ENCODE measurements at places on chromosomes 12 and 14.
A peak's percentile ranks its signal among the peaks of the same experiment; 100 is the strongest.

GRCh38 chr12:122368361-122369073 lies 54.0 kb downstream of the CLIP1 start:
- DNase-seq, result peak; percentile 72

DNA sequence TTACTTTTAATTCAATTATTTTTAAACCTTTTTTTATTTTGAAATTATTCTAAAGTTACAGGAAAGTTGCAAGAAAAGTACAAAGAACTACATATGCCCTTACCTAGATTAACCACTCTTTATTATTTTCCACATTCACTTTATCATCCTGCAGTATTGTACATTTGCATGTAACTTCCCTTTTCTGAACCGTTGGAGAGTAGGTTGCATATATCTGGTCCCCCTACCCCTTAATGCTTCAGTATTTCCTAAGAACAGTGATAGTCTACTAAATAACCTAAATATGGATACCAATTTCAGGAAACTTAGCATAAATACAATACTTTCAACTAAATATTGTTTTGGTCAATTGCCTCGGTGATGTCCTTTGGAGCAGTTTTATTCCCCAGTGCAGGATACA lies 15.0 kb downstream of the G2E3 start:
- no peak for DNase-seq

GRCh38 chr12:116162071-116162470 lies 115.4 kb downstream of the MED13L start:
- no peak for DNase-seq

DNA sequence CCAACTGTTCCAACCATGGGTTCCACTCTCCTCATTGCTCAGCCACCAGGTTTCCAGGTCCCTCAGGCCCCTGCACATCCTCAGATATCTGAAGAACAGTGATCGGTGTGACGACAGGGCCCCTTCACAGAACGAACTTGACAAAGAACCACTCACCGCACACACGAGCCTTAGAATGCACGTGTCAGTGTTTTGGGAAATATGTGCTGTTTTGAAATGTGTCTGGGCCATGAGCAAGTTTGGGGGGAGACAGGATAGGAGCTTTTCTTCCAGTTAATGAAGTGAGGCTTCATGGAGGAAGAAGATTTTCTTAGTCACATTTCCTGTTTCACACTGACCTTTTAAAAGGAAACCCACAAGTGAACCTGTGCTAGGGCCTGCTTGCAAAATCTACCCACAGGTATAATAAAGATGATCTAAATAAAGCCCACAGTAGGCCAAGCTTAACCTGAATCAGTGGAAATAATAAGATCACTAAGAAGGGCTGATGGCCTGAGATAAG lies 58.6 kb downstream of the ZFP36L1 start:
- peak; percentile 21 for DNase-seq

DNA sequence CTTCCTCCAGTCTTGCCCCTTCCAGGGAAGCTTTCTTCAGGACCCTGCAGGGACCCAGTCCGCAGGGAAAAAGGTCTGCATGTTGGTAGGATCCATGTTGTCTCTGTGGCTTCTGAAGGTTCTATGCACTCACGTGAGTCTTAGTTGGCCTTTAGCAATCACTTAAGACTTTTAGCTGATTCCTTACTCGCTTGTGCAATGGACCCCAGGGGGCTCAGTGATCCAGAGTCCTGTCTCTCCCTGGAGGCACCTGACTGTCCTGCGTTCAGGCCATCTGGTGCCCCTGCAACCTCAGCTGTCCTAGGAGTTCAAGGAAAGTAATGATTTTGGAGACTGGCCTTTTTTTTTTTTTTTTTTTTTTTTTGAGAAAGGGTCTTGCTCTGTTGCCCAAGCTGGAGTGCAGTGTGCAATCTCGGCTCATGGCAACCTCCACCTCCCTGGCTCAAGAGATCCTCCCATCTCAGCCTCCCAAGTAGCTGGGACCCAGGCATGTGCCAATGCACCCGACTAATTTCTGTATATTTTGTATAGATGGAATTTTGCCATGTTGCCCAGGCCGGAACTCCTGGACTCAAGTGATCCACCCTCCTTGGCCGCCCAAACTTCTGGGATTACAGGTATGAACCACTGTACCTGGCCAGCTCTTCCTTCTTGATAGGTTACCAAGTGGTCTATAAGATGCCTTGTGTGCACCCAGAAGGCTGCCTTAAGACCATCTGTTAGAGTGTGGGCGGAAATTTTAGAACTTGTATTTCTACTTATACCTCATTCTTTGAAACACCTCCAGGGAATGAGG lies 4.6 kb downstream of the IFI27L2 start:
- DNase-seq, result no peak

DNA sequence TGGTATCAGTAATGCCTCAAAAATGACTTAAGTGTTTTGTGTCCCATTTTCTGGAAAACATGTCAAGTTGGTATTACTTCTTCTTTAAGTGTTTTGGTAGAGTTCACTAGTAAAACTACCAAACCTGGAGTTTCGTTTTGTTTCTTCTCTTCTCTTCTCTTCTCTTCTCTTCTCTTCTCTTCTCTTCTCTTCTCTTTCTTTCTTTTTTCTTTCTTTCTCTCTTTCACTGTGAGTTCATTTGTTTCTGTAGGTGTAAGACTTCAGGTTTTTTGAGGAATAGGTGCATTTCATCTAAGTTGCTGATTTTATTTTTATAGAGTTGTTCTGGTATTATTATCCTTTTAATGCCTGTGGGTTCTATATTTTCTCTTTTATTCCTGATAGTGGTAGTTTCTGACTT lies 21.9 kb downstream of the CNOT2 start:
- no peak for DNase-seq

DNA sequence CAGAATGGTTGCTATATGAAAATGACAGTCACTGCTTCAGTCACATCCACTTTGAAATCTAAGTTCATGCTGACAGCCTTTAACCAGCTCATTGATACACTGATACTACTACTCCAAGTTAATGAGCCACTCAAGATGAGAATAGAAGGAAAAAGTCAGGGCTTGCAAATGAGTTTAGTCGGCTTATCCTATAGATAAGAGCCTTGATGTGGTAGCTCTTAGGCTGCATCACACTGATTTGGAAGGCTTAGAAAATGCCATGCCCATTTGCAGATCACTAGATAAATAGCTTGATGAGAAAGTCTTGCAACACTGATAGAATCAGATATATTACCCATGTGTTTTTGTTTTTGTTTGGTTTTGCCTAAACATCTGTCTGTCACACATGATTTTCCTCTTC lies 251.4 kb upstream of the ATXN7L3B start:
- no peak for DNase-seq

DNA sequence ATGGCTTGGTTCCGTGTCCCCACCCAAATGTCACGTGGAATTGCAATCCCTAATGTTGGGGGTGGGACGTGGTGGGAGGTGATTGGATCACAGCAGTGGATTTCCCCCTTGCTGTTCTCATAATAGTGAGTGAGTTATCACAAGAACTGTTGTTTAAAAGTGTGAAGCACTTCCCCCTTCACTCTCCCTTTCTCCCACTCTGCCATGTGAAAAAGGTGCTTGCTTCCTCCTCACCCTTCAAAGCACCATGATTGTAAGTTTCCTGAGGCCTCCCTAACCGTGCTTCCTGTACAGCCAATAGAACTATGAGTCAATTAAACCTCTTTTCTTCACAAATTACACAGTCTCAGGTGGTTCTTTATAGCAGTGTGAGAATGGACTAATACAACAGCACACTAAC lies 5.3 kb upstream of the CEP128 start:
- no peak for DNase-seq

GRCh38 chr14:22737052-22737451 lies 29.4 kb upstream of the OXA1L start:
- DNase-seq, result no peak

DNA sequence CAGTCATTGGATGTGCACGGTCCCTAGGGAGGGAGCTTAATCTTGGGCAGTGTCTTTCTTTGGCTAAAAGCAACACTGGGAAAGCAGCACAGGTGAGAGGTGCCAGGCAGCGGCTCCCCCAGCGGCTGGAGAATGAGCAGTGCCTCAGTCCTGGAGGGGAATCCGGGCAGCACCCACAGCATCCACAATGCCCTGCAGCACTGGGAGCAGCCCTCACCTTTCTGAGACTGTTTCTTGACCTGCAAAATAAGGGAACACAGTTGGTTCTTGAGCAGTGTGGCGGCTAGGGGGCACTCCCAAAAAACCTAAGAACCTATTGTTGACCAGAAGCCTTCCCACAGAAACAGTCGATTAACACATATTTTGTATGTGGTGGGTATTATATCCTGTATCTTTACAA lies 75.8 kb downstream of the SINHCAF start:
- no peak for DNase-seq

- peak; percentile 90 for DNase-seq
These were observed 835 bp downstream of the MYL6 start for GRCh38 chr12:56158926-56159461.

- DNase-seq, result no peak
These were observed 1.3 kb upstream of the TRIP11 start for GRCh38 chr14:92041203-92041602.

- DNase-seq, result peak; percentile 40
These were observed 16.9 kb downstream of the PRKAB1 start for GRCh38 chr12:119684711-119685369.

GRCh38 chr12:119208626-119209061 lies 29.9 kb downstream of the HSPB8 start:
- peak; percentile 33 for DNase-seq

DNA sequence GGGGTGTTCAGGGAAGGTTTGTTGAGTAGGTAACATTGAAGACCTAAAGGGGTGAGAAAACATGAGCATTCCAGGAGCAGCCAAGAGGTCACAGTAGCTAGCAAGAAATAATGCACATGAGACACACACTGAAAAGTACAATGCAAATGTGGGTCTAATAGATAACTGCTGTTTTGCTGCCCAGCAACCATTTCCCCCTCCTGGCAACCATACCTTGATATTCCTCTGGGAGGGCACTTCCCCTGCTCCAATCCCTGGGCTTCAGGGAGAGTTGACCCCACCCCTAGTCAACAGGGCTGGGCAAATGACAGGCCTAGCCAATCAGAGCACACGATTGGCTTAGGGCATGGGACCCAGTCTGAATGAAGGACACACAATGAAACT lies 8.5 kb upstream of the ACTN1 start:
- peak; percentile 12 for DNase-seq

GRCh38 chr12:93916402-93916801 lies 232.0 kb upstream of the PLXNC1 start:
- DNase-seq, result peak; percentile 25

- DNase-seq, result no peak
These were observed 68.5 kb upstream of the RGS6 start for GRCh38 chr14:71863766-71864165.

GRCh38 chr14:95979339-95980042 lies 59.7 kb upstream of the C14orf132 start:
- peak; percentile 13 for DNase-seq

DNA sequence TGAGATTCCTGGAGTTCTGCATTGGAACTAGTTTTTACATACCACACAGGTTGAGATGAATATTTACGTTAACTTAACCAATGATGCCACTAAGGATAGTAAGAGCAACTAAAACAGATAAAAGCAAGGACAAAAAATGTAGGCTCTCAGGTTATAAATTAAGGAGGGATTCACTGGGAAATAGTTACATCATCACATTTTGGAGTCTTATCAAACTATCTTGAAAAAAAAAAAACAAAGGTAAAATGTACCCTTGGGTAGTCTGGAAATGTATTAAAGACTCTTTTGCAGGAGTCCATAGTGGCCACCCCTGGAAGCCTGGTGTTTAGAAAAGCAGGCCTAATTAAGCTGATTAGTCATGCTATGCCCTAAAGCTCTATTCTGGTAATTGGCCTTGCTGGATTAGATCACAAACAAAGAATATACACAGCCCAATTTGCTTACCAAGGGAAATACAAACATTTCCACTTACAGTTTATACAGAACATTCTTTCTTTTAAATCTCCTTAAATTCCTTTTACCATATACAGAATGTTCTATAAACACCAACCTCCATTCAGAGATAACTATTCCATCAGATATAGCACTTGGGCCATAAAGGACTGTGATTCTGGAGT lies 39.3 kb downstream of the SLC25A47 start:
- peak; percentile 75 for DNase-seq

DNA sequence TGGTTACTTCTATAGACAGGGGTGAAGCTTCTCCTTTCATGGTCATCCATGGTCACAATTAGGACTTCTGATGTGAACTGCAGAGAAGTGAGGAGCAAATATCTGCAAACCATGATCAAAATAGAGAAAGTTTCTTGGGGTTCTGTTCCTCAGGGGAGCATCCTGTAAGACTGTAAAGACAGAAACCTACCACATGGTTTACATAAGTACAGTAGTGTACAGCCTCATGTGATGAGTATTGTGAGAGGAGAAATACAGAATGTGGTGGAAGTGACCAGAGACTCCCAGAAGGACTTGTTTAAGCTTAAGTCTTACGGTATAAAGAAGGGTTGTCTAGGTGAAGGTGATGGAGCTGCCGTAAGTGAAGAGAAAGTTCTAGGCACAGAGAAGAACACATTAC lies 484.7 kb downstream of the LRIG3 start:
- no peak for DNase-seq

- no peak for DNase-seq
These were observed 437.8 kb downstream of the NPAS3 start for GRCh38 chr14:33376510-33376909.

- DNase-seq, result no peak
These were observed 3.1 kb upstream of the GPRC5D start for GRCh38 chr12:12954878-12955625.

GRCh38 chr12:111249018-111249370 lies 119.9 kb downstream of the PHETA1 start:
- DNase-seq, result peak; percentile 7

DNA sequence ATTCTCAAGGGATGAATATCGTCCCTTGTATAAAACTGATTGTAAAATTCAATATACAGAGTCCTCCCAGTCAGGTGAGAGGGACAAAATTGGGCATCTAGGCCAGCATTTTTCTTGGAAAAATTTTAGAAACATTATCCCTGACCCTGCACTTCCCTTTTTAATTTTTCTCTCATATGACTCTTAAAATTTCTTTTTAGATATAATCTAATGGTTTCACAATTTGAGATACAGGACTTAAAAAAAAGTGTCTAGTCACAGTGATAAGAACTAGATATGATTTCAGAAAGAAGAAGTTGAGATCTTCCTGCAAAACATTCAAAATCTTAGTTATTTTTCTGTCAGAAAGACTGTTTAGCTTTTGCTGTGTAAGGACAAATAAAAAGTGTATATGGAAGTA lies 270.8 kb upstream of the PPFIA2 start:
- no peak for DNase-seq

DNA sequence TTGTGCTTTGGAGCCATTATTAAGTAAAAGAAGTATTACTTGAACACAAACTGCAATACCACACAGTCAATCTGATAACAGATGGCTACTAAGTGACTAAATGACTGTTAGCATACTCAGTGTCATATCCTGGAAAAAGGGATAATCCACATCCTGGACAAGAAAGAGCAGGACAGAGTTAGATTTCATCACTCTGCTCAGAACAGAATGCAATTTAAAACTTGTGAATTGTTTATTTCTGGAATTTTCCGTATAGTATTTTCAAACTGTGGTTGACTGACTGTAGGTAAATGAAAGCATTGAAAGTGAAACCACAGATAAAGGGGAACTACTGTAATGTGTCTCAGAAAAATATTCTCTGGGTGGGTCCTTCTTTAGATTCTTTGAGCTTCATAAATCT lies 458.8 kb downstream of the TMEM117 start:
- no peak for DNase-seq

Data from EH (cell line).